ENCODE measurements at places on chromosomes 13 and 19. TPM values are rescaled to one million over a fixed set of nuclear protein-coding genes. Genes with fewer than 3 reads are reported as not detected.

FBXO27 gene
- 3.8 TPM for total RNA-seq

APOE gene
- 11.7 TPM for total RNA-seq

TMEM147 gene
- total RNA-seq: 433 TPM

POSTN gene
- 0.08 TPM for total RNA-seq

URAD gene
- total RNA-seq: not detected

NPAS1 gene
- total RNA-seq: 6.8 TPM

SIGLEC12 gene
- total RNA-seq: not detected

All from A549 treated with Hydrocortisone at 1 μM for 4 hours (cell line).